ENCODE measurements at places on chromosomes 6 and 20. TPM values are rescaled to one million over a fixed set of nuclear protein-coding genes. Genes with fewer than 3 reads are reported as not detected.

ETV7 gene
- 2.7 TPM for total RNA-seq

SLC18B1 gene
- 14.3 TPM for total RNA-seq

TCF19 gene
- total RNA-seq = 10.0 TPM

MUCL3 gene
- total RNA-seq = not detected

MYT1 gene
- total RNA-seq = not detected

KCNK5 gene
- total RNA-seq = not detected

OR12D3 gene
- total RNA-seq = not detected

PLG gene
- total RNA-seq = not detected

SLC22A2 gene
- not detected for total RNA-seq

- DNase-seq = no peak
These were observed 19.0 kb downstream of the SMAP1 start for GRCh38 chr6:70686548-70687133.

- DNase-seq = no peak
These were observed 8.3 kb downstream of the GSS start for GRCh38 chr20:34947336-34947735.

GRCh38 chr6:14918200-14918907 is 327.5 kb upstream of the JARID2 start:
- DNase-seq = no peak

GRCh38 chr6:116370760-116371119 is at the start of gene DSE:
Gene DSE (plus strand): TSS chr6:116370947. CDS start chr6:116399251, 28,304 bp downstream.
- DNase-seq = no peak

GRCh38 chr6:158060455-158061360 is 79.0 kb downstream of the SYNJ2 start:
- DNase-seq = no peak

DNA sequence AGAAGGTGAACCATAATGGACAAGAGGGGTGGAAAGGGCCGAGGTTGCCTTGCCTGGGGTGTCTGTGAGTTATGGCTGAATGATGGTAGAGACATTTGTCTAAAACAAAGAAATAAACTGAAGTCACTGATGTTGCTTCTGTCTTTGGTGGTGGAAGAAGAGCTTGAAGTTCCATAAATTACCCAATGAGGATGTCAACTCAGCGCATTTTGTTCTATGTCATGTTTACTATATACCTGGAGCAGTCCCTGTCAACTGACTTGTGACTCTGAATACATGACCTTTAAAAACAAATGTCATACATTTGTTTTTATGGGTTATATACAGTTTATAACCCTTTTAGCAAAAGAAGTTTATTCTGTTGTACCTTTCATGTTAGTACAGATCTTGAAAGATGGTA is 2.0 kb downstream of the EFHC1 start:
- DNase-seq = no peak

DNA sequence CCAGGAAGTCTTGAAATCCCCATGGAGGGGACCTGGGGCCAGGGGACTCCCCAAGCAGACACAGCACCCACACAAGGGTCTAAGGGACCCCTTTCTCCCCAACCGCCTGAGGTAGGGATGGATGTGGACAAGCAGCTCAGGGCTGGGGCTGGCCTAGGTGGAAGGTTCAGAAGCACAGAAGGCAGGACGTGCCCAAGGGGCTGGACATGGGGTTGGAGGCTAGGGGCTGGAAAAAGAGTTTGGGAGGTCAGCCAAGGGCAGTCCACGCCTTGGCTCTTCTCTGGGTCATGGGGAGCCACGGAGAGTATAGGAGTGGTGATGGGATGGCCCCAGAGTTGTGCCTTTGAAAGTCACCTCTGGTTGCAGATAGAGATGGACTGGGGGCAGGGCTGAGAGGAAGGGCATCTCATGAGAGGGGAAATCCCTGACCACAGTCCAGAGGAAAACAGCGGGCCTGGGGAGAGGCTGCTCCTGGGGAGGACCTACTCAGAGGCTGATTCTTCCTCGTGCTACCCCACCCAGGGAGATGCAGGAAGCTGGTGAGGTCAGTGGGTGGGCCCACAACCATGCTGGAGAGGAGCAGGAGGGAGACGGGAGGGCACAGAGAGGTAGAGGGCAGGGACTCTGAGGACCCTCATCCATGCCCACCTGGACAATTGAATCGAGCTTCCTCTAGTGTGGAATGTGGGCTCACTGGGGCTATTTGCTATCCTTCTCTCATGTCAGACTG is 2.5 kb upstream of the HSPA12B start:
- no peak for DNase-seq

DNA sequence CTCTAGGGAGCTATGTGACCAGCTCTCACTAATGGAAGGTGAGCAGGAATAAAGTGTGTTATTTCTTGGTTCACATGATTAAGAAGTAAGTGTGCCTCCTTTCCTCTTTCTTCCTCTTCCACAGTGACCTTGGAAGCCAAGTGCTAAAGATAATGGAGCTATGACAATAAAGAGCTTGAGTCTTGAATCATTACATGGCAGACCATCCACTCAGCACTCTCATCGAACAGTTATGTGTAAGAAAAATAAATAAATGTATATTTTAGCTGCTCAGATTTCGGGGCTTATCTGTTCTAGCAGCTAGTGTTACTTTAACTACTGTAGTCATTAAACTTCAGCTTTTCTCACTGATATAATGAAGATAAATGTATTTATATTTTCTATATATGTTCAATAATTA is 72.9 kb downstream of the HDGFL1 start:
- DNase-seq = no peak

GRCh38 chr6:69370763-69371162 is 426.0 kb downstream of the LMBRD1 start:
- no peak for DNase-seq

DNA sequence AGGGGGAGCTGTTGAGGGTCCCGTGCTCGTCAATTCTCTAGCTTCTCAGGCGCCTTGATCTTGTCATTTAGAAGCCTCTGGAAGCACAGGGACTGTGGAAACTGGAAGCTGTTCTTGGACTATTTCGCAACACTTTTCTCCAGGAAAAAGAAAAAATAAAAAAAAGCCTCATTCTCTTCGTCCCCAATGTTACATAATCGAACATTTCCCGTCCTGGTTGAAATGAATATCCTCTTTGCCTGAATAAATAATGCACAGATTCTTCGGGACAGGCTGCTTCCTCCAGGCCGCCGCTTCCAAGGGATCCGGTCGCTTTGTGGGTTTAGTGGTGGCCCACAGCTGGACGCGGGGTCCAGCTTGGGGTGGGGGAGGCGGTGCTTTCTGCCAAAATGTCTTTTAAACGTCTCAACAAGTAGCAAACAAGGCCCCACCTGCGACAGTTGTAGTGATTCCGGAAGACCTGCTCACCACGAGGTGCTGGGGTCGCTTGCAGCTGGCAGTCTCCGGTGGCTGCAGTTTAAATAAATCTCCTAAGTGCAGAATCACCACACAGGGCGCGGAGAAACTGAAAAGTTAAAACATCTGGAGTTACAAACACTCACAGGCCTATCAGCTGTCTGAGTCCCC is 125.9 kb upstream of the ESR1 start:
- DNase-seq = no peak

- no peak for DNase-seq
These were observed 6.0 kb upstream of the FILIP1 start for GRCh38 chr6:75499640-75500039.

- no peak for DNase-seq
These were observed 94.8 kb downstream of the GRM1 start for GRCh38 chr6:146123616-146124015.

DNA sequence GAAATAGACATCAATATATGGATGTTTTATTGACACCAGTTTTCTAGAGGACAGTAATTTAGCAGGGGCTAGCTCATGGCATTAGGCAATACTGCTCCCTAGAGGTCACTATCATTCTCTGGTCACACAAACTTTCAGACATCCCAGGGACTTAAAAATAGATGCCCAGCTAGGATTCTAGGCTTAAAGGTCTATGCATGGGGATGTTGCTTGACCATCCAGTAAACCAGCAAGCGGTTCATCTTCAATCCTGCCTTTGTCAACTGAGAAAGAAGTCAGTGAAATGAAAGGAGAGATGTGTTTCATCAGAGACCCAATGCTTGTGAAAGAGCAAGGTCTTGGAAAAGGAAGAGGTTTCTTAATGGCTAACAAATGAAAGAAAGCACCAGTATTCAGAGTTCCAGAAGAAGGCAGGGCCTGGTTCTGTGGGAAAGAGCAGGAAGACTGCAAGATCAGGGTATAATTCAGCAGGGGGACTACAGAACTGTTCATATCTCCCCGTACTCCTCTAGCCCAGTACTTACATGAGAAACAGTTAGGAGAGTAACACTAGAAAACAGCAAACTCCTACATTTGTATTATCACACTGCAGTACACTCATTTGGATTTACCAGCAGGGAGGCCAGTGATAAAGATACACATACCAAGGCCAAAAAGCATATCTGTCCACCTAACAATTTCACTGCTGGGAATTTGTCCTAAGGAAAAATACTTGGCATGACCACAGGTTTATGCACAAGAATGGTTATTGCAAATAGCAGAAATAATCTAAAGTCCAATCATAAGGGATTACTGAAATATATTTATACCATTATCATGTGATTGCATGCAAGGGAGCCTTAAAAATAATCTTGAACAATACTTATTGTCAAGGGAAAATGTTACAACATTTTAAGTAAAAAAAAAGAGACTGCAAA is 151.4 kb upstream of the LAMA2 start:
- DNase-seq = peak; percentile 61

GRCh38 chr6:100382767-100383195 is 81.9 kb downstream of the SIM1 start:
- no peak for DNase-seq
